Fibroblast of upper back skin (primary cell): ENCODE measurements at places on chromosomes 11 and 22.

- no peak for DNase-seq
Observed at GRCh38 chr22:29079218-29079901, 6.5 kb downstream of the KREMEN1 start.

DNA sequence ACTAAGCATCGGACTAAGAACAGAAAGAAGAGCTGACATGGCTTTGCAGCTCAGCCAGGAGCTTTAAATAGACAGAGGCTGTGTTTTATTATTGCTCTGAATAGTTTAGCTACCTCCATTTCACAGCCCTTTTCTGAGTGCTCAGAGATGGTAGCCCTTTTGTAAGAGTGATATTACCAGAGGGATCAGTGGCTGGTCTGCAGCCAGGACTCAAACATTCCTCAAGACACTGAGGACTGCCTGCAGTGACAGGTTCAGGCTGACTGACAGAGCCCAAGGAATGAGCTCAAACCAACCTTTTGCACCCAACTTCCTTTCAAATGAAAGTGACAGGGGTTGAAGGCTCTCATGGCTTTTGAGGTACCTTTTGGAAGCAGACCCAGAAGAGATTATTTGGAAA lies 189.0 kb downstream of the DDX10 start:
- peak; percentile 33 for DNase-seq

DNA sequence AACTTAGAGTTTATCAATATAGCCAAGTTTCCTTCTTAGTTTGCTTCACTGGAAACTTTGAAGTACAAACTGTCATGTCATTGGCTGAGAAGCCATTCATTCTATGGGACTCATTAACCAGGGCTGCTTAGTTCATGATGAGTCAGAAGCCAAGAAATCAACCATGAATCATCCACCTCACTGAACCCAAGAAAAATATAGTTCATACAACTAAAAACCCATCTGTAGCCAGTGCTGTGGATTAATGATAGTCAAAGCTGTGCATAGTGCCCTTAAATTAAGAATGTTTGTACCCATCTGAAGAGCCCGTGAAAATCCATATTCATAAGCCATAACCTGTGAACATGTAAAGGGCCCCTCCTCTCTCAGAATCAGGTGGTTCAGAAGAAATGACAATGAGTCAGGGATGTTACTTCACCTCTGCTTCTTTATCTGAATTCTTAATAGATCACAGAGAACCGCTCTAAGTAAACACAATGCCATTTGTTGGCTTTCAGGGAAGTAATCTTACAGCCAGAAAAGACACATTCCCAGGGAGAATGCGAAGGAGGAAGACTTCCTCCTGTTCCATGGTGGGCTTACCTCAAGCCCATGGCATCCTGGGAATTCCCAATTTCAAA lies 25.4 kb downstream of the MMP20 start:
- peak; percentile 89 for DNase-seq

GRCh38 chr22:26471522-26471921 lies 12.1 kb downstream of the HPS4 start:
- peak; percentile 90 for DNase-seq

DNA sequence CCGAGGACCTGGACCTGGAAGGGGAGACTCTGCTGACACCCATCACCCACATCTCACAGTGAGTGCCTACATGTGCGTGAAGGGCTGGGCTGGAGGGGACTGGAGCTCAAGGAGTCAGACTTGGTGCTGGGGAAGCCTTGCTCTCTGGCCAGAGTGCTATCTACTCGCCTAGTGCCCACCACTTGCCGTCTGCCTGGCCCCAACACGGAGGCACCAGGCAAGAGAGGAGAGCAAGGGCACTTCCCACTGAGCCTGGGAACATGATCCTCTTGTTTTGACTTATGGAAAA lies 37.8 kb downstream of the KCNQ1OT1 start:
- DNase-seq = no peak

GRCh38 chr11:65607614-65608426 lies 6.2 kb downstream of the MAP3K11 start:
- no peak for DNase-seq

DNA sequence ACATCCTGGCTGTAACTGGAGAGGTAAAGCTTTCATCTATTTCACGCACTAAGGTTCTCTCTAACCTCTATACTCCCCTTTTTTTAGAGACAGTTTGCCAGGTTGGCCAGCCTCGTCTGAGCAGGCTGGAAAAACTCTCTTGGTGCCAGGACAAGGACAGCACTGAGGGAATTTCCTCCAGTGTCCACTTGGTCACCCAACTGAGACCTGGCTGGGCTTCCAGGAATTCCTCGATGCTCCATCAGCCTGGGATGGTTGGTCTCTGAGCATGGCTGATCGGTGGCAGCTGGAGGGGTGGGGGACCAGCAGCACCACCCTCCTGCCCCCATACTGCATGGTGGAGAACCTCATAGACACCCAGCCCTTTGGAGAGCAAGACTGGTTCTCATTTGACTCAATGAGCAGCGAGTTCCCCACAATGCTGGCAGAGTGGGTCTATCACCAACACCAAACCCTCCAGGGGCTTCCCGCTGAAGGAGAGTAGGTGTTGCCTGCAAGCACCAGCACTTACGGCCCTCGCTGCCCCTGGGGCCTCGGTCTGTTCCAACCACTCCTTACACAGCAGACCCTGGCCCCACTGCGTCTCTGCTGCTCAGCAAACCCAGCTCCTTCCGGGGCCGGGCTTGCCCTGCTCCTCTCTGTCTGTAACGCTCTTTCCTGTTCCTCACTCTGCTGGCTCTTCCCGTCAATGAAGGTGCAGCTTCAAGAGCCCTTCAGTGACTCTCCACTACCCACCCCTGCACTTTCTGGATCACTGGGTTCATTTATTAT lies 122.2 kb downstream of the ST3GAL4 start:
- DNase-seq = no peak
